Liver (tissue), 10 donors: ENCODE measurements at places on chromosomes 13 and 19.

DNA sequence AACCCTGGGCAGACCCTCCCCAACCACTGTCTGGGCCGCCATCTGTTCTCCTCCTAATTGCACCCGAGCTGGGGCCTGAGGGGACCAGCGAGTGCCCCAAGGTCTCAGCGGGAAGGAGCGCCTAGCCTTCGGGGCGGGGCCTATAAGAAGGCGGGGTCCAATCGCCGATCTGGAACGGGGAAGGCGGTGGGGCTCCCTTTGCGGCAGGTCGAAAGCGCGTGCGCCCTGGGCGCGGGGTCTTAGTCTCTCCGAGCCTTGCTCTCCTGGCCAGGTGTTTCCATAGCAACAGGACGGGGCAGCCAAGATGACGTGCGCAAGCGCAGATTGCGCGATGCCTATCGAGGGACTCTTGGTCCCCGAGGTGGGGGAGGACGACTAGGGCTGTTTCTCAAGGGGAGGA, 2.8 kb downstream of the MAST1 start:
- DNase-seq: peak; percentile 65

- no peak for DNase-seq
These were observed 16.6 kb upstream of the USP12 start for GRCh38 chr13:27188239-27188638.

DNA sequence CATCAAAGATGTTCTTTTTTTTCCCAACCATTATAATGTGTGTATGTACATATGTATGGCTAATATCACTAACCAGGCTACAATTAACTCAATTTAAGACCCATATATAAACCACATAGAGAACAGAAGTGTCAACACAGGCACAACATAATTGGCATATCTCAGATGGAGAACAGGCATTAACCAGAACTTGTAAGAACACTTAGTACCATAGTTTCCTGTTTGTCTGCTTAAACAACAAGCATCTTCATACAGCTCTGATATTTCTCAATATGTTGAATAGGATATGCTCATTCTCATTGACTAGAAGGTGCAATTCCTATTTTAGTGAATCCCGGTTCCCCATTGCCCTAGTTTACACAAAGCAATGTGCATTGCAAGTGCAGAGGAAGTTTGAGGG, 116.9 kb upstream of the EDNRB start:
- no peak for DNase-seq

DNA sequence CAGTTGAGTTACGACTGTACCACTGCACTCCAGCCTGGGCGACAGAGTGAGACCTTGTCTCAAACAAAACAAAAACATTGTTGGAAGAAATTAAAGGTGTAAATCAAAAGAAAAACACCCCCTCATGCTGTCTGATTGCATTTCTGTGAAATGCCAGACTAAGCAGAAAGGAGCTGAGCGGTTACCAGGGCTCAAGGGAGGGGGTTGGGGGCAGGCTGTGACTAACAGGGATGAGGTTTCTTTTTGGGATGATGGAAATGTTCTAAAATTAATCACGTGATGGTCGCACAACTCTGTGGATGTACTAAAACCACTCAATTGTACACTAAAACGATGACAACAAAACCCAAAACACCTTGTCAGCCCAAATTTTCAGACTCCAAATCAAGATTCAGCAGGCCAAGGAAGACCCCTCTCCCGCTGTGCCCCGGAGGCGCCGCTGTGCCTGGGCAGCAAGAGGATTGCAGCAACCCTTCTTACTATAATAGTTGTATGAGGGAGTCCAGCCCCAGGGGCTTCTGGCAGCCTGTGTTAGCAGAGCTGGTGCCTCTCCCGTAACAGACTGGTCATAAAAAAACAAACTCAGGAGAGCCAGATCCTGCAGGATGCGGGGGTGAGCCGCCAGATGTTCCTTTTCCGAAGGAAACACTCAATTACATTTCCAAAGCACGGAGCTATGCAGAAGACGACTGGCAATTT, 20.9 kb downstream of the CAPS start:
- DNase-seq: no peak

DNA sequence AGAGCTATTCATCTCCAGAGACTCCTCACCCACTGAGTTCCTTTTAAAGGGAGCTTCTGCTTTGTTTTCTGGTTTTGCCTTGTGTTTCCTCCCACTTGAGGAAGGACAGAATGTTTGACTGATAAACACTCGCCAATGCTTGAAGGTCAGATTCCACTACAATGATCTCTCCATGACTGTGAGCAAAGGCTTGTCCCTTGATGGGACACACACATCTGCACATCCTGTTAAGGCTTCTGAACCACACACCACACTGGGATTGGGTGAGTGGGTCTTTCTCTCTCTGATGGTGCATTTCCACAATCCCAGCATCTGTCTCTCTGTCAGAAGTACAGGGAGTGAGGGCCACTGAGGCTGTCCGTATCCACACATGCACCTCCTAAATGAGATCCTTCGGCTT, 245.3 kb downstream of the IRS2 start:
- no peak for DNase-seq

GRCh38 chr13:59677966-59678814, 485.5 kb downstream of the DIAPH3 start:
- no peak for DNase-seq

DNA sequence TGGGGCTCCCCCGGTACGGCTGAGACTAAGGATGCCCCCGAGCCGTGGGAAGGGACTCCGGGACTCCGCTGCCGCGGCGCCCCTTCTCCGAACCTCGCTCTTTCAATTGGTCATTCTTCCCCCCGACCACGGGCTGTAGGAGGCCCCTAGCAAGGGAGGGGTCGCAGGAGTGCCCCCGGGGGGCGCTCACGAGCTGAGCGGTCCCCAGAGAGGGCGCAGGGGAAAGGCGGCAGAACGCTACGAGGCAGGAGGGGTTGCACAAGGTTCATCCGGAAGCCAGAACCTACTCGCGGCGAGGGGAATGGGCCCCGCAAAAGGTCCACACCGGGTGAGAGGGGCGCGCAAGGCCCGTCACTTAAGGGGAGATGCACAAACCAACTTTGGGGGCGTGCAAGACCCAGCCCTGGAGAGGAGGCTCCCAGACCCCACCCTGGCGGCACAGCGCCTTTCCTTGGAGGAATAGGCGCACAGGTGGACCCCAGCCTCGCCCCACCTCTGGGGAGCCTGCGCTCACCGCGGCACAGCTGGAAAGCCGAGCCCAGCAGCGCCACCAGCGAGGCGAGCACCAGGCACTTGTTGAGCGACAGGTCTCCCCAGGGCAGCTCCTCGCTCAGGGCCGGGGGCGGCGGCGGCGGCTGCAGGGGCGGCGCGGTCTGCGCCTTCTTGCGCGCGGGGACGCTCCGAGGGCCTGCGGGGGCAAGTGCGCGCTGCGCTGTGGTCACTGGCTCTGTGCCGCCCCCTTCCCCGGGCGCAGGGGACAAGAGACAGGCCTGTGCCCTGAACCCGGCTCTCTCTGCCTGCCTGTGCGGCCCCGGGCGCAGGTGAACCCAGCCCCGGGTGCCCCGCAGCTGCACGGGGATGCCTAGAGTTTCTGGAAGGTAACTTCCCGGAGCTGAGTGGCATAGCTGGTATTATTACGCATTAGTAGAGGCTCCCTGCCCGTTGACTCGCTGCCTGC, 2.8 kb downstream of the JSRP1 start:
- no peak for DNase-seq

DNA sequence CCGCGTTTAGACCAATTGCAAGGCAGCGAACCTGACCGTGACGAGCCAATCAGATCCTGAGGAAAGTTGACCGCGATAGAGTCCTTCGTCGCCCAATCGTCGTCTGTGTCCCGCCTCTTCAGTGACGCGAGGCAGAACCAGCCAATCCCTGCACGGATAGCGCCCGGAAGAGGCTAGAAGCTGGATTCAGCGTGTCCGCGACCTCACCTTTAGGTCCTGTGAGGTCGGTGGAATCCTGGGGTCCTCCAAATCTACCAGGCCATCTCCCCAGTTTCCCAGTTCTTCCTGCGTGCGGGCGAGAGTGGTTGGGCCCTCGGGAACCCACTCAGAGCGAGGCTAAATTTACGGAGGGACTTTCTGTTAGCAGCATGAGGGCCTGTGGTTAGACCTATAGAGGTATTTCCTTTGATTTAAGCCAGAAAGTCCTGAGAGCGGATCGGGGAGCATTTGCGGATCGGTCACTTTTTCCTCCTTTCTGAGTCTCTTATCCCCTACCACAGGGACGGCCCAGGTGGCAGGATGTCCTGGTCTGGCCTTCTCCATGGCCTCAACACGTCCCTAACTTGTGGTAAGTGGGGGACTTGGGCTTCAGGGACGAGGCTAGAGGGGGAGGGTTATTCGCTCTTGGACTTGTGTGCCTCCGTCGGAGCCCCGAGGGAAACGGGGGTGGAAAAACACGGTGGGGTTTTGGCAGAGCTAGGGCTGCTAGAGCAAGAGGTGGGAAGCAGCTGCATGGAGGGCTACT, at the start of gene MRPS12:
Gene MRPS12 (plus strand): TSS at position 169 of the 745 bp plus-strand sequence. CDS start 351 bp downstream, at position 520.
- peak; percentile 99 for DNase-seq
